A172 (cell line): ENCODE measurements at places on chromosomes 13 and 19. TPM values are rescaled to one million over a fixed set of nuclear protein-coding genes. Genes with fewer than 3 reads are reported as not detected.
A peak's percentile ranks its signal among the peaks of the same experiment; 100 is the strongest.

- no peak for DNase-seq
Measured at GRCh38 chr13:64528838-64529237, 2701.3 kb downstream of the PCDH9 start.

The ADAMTS10 gene
- total RNA-seq: 7.7 and 8.1 TPM in 2 replicates

- no peak for DNase-seq
Measured at GRCh38 chr13:95260031-95260525, 41.2 kb downstream of the ABCC4 start.

DNA sequence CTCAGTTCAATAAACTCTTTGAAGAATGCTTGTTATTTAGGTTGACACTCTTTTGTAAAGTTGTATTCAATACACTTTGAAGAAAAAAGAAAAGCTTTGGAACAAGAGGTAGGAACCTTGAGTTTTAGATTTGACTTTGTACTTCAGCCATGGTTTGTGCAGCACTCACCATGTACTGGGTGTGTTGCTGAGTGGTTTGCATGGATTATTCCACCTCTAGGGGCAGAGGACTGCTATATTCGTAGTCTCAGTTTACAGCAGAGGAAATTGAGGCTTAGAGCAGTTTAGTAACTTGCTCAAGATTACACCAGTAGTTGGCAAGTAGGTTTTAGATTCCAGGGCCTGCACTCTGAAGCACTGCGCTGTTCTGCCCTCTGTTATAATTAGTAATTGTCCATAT, 68.8 kb downstream of the DNAJC3 start:
- DNase-seq: no peak

The ZNF57 gene
- 7.2 and 9.2 TPM in 2 replicates for total RNA-seq

DNA sequence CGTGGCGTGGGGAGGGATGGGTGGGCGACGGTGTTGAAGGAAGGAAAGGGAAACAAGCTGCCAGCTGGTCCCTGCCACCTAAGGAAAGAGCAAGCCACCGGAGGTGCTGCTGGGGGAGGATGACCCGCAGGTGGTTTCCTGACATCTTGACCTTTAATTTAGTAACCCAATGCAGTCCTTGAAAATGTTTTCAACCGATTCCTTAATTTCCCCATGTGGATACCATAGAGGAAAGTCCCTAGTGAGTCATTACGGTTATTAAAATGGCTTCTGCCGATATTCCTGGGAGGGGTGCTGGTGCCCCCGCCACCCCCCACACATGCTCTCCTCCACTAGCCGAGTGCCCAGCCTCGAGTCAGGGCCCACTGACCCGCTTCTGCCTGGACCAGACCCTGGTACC, 6.3 kb upstream of the ANKRD10 start:
- no peak for DNase-seq

GRCh38 chr13:44902738-44903137, 86.5 kb downstream of the NUFIP1 start:
- no peak for DNase-seq

- DNase-seq: peak; percentile 64
Measured at GRCh38 chr19:2542341-2543069, 66.6 kb downstream of the GADD45B start.

The FPR3 gene
- total RNA-seq: not detected in 2 replicates

- DNase-seq: no peak
Measured at GRCh38 chr19:40224342-40225150, 1.9 kb downstream of the CCNP start.

The KLK15 gene
- not detected in 2 replicates for total RNA-seq

- DNase-seq: no peak
Measured at GRCh38 chr13:22198641-22199217, 527.9 kb downstream of the FGF9 start.

The ADPRHL1 gene
- 0.96 and 2.1 TPM in 2 replicates for total RNA-seq

DNA sequence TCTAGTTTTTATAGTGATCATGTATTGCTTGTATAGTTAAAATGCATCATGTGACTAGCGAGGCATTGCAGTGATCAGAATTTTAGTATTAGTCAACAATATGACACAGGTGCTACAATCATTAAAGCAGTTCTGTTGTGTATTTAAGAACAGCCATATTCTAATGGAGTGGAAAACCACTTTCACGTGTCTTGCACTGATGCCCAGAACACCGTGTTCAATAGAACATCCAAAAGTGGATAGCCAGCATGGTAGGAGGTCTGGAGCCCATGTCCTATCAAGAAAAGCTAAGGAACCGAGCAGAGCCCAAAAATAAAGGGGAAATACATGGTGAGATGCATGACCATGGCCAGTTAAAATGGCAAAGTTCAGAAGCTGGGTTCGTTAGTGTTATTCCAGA, 55.1 kb downstream of the FGF14 start:
- no peak for DNase-seq

GRCh38 chr13:22227895-22228294, 557.0 kb downstream of the FGF9 start:
- no peak for DNase-seq

GRCh38 chr13:69580255-69580654, 527.4 kb upstream of the ATXN8OS start:
- no peak for DNase-seq

The PRR20C gene
- not detected in 2 replicates for total RNA-seq

DNA sequence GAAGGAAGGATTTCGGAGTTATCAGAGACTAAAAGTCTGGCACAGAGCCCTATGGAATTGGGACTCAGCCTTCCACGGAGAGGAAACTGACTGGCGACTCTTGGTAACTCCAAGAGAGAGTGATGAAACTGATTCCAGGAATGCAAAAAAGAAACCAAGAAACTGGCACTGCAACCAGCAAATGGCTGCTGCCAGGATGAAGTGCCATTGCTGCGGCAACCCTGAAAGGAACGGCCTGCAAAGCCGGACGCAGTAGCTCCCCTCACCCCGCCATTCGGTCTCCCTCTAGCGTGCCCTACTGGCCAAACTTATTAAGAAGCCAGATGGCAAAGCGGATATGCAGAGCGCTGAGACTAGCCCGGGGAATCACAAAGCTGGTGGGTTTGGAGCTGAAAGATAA, 236.0 kb downstream of the PCDH9 start:
- peak; percentile 67 for DNase-seq

- DNase-seq: no peak
Measured at GRCh38 chr13:73189362-73189761, 130.6 kb downstream of the KLF5 start.

The NRTN gene
- 1.4 TPM in 1 of 2 replicates, not detected in the other for total RNA-seq

DNA sequence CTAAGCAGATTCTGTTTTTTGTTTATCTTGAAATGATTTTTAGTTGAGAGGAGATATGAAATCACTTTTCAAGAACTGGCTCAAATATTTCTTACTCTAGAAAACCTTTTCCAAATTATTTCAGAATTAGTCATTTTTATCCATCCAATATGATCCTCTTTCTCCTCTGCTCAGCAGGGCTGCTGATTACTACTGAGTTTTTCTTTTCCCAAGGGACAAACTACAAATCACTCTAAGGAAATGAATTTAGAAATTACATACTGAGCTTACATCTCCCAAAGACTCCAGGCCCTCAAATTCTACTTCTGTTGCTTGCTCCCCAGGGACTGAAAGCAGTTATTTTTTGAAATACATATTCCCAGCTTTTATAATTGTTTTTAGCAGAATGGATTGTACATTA, 87.4 kb upstream of the UFM1 start:
- DNase-seq: no peak

- DNase-seq: no peak
Measured at GRCh38 chr13:75195495-75196146, 286.3 kb downstream of the TBC1D4 start.

The SIX5 gene
- total RNA-seq: 9.5 and 14.5 TPM in 2 replicates

The DCT gene
- not detected in 2 replicates for total RNA-seq
